ENCODE measurements at places on chromosomes 11 and 22.

DNA sequence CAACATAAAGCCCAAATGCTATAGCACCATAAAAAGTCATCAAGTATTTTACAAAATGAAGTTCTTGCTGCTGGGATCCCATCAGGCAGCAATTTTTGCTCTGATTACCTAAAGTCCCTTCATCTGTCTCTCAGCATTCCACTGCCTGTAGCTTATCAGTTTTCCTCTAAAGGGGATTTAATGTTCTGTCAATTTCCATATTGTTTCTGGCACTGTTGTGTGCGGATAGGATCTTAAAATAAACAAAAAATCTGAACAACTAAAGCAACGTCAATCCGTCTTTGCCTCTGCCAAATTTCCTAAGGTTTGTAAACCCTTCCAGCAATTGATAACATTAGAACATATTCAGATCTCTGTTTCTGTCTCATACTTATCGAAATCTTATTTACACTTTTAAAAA, 1126.3 kb upstream of the RAG2 start:
- no peak for DNase-seq

DNA sequence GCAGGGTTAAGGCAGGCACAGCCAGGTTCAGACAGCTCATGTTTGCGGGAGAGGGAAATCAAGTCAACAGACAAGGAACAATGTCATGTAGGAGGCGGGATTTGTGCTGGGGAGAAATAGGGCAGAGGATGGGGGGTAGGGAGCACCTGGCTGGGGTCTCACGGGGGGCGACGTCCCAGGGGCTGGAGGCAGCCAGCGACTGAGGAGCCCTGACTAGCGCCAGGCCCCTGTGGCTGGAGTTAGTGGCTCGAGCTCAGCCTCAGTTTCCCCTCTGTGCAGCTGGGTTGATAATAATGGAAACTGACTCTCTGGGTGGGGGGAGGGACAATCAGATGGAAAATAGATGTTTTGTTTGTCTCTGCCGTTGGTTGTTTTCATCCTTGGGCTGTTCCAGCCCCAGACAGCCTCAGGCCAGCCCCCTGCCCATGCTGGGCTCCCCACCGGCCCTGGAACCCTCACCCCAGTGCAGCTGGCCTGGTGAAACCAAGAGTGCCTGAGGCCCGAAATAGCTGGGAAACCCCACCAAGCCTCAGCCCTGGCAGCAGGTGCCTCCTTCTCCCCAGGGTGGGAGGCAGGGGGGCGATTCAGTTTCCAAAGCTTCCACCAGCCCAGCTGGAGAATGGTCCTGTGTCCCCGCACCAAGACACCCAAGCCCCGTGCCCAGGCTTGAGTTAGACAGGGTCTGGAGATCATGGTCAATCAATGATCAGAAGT, 44.1 kb downstream of the IGLL5 start:
- DNase-seq: no peak

DNA sequence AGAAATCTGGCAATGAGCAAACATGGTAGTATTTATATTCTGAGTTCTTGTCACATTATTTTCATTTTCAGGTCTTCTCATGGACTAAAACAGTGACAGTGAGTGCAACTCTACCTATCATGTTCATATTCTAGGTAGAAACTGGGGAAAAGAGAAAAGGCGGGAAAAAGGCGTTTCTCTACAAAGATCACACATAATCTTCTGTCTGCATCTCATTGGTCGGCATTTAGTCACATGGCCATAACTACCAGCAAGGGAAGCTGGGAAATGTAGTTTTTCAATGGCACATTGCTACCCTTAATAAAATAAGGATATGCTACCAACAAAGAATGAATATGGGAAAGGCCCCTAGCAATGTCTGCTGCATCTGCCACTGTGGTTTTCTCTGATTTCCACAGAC, 57.6 kb upstream of the B3GAT1 start:
- DNase-seq: no peak

DNA sequence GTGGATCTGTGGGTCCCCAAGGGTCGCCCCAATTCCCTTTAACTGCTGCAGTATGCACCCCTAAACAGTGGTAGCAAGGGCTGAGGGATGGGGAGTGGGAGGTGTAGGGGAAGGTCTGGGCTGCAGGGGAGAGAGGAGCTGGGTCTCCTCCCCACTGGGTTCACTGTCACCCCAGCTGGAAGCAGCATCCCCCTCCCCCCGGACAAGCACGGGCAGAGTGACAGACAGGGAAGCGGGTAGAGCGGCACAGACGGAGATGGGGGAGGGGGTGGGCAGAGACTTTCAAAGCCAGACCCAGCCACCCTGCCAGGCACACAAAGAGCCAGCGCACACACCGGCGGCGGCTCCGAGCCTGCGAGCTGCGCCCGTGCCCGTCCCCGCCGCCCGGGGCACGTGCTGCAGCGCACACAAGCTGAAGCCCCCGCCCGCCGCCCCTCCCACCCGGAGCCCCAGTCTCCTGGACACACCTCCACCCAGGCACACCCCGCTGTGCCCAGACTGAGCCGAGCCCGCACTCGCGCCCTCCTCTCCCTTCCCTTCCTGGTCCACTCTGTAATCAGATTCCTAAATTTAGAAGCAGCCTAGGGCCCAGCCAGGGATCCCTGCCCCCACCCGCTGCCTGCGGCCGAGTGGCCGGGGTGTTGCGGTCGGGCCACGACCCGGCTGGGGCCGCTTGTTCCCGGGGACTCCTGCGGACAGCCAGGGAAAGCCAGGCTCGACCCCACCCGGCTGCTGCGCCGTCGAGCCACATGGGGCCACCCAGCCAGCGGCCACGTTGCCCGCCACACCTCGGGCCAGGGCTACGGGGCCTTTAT, 935 bp upstream of the RCOR2 start:
- no peak for DNase-seq

DNA sequence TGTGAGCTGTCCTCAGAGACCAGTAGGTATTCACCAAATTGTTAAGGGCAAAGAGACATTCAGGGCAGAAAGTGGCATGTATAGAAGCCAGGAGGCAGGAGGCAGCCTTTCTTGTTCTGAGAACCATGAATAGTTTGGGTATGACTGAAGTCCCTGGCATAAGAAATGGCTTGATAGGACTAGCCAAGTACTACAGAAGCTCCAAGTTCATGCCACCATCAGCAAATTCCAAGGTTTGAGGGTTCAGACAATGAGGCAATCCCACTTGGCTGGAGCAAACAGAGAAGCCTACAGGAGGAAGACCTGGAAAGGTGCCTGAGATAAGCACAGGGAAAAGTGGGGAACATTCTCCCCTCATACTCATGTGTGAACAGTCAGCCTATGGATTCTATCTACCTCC, 25.8 kb downstream of the XRRA1 start:
- DNase-seq: no peak

- DNase-seq: no peak
These were observed 125.5 kb upstream of the NCAM1 start for GRCh38 chr11:112835591-112836255.

GRCh38 chr22:25806579-25806978, 64.6 kb downstream of the MYO18B start:
- DNase-seq: no peak

- DNase-seq: no peak
These were observed 196.2 kb downstream of the SOX6 start for GRCh38 chr11:16160146-16160545.

- no peak for DNase-seq
These were observed 1080.8 kb downstream of the BRD1 start for GRCh38 chr22:48746789-48747425.

DNA sequence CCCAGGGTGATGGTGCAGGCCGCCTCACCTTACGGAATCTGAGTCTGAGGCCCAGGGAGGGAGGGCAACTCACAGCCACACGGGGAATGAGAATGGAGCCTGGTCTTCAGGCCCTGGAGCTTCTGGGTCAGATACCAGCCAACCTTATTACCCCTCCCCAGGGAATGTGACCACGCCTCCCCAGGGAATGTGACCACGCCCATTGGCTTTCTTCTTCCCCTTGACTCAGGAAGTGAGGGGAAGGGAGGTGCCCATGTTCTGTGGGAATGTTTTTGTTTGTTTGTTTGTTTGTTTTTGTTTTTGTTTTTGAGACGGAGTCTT, 57.5 kb upstream of the RBFOX2 start:
- no peak for DNase-seq

GRCh38 chr11:123654566-123655081, at the start of gene SCN3B:
Gene SCN3B (minus strand): TSS chr11:123654624. CDS start chr11:123653801, 823 bp downstream.
- DNase-seq: peak; percentile 74

- peak; percentile 3 for DNase-seq
These were observed 1.1 kb upstream of the TTLL8 start for GRCh38 chr22:50058906-50059880.

- DNase-seq: no peak
These were observed 27.1 kb downstream of the PARVA start for GRCh38 chr11:12404436-12404835.

DNA sequence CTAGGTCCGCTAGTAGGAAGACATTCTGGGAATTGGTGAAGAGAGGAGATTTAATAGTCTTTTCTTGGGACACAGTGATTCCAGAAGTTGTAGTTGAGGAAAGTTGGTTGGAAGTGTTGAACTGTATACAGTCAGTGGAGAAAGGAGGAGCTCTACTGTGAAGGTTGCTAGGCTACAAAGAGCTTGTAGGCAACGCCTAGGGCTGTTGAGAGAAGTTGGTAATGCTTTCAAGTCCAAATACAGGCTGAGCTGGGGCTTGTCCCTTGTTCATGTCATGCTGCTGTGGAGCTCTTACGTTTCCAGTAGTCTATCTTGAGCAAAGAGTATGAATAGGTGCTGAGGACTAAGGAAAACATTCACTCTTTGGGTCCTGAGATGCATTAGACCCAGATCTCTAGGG, 1.1 kb downstream of the TBCEL start:
- DNase-seq: peak; percentile 2

GRCh38 chr22:32827049-32827602, 25.6 kb downstream of the TIMP3 start:
- DNase-seq: no peak

GRCh38 chr11:129184581-129184980, 7.5 kb downstream of the ARHGAP32 start:
- DNase-seq: no peak

- DNase-seq: no peak
These were observed 98.4 kb downstream of the CCDC83 start for GRCh38 chr11:85953491-85954143.

GRCh38 chr22:20456064-20456721, 18.6 kb upstream of the SCARF2 start:
- DNase-seq: peak; percentile 72

DNA sequence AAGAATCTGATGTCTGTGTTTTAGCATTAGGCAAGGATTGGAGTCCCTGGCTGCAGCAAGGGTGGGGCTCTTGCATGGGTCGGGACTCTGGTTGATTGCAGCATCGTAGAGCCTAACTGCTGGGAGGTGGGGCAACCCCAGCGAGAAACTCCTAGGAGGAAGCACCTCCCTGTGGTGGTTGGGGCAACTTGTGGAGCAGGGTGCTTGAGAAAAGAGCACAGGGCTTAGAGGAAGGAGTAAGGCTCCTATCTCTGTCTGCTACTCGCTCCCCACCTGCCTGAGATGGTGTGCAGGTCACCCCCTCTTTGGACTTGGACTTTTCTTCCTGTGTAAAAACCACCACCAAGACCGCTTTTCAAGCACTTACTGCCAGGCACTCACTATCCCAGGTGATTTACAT, 15.6 kb downstream of the SREBF2 start:
- DNase-seq: no peak

DNA sequence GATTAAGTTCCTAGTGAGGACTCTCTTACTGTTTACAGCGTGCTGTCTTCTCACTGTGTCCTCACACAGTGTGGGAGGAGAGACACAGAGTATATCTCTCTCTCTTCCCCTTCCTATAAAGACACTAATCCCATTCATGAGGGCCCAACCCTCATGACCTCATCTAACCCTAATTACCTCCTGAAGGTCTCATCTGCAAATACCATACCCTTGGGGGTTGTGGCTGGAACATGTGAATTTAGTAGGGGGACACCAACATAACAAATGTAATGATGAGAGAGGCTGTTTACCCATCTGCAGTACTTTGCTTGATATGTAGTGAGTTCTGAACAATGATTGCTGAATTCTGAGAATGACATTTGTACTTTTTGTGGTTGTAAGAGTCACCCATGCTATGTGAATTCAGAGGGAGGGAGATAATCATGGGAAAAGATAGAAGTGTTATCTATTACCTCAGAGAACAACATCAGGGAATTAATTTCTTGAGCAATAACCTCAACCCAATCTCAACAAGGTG, 4.9 kb upstream of the OR52W1 start:
- DNase-seq: no peak

- DNase-seq: no peak
These were observed 360.0 kb upstream of the DDI1 start for GRCh38 chr11:103676413-103676812.

GRCh38 chr22:18147791-18148190, 2.2 kb upstream of the USP18 start:
- DNase-seq: no peak

DNA sequence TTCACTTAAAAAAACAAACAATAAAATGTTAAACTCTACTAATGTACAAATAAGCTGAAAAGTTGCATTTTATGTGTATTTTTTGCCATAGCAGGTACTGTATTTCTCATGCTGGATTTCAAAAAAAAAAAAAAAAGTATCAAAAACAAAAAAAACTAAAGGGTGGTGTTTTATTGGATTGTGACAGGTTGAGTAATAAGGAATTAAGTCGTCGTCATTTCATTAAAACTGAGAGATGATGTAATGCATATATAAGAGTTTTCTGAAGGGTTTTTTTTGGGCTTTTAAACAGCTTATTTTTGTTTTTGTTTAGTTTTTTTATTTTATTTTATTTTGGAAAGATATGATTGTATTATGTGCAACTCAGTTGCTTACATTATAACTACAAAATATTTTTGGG, 10.9 kb upstream of the ADSL start:
- DNase-seq: no peak

DNA sequence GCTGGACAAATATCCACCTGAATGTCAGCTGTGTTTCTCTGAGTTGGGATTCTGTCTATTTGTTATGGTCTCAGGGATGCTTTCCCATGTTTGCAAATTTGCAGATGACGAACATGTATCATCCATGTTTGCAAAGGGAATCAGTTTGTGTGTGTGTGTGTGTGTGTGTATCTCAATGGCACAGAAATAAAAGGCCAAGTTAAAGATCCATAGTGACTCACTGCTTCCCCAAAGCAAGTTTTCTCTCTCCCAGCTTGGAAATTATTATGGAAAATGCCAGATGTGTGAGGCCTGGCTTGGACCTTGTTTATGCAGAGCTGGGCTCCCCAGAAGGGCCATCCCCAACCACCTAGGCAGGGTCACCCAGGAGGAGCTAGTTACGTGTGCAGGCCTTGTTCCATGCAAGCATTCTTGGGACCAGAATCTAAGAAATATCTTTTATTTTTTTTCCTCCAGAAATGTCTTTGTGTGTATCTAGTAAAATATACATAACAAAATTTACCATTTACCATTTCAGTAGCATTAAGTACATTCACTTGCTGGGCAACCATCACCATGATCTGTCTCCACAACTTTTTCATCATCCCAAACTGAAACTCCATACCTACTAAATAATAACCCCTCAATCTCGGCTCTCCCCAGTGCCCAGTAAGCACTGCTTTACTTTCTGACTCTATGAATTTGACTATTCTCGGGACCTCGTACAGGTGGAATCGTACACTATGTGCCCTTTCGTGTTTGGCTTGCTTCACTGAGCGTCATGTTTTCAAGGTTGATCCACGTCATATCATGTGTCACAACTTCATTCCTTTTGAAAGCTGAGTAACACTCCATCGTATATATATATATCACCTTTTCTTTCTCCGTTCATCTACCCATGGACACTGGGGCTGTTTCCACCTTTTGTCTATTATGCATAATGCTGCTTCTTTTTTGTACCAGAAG, 56.6 kb upstream of the WNT7B start:
- no peak for DNase-seq

- no peak for DNase-seq
These were observed 1.9 kb upstream of the CHKA start for GRCh38 chr11:68122936-68123539.

- DNase-seq: no peak
These were observed 471 bp downstream of the ARVCF start for GRCh38 chr22:20015971-20016733.

- DNase-seq: no peak
These were observed 160.0 kb downstream of the TRIM29 start for GRCh38 chr11:119977881-119978280.

Data from ACHN (cell line).